KBM-7 (cell line): ENCODE measurements at places on chromosomes 2 and 18.
A peak's percentile ranks its signal among the peaks of the same experiment; 100 is the strongest.

- DNase-seq, result no peak
Measured at GRCh38 chr2:234137400-234138014, 87.0 kb downstream of the SPP2 start.

GRCh38 chr18:38358805-38359657, 793.4 kb upstream of the CELF4 start:
- no peak for DNase-seq

DNA sequence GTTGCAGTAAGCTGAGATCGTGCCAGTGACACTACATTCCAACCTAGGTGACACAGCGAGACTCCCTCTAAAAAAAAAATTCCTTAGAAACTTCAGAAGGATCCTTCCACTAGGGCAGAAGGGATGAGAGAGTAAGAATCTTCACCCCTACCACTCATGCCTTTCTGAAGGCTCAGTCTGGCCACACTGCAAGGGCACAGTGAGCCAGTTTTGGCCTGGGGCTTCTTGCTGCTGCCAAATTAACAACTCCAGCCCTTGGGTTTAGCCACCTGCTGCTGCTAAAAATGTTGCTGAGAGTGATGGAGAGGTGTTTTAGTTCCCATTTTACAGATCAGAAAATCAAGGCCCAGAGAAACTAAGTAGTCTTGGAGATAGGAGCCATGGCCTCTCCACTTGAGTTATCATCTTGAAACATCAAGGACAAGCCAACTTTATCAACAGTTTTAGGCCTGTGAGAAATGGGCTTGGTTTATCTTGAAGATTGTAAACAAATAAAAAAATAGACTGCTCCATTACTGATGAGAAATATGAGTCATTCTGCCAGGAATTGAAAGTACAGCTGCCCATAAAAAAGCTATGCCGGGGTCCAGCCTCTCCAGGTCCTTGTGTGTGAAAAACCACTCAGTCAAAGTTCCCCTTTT, 31.9 kb upstream of the CASP8 start:
- DNase-seq, result no peak

DNA sequence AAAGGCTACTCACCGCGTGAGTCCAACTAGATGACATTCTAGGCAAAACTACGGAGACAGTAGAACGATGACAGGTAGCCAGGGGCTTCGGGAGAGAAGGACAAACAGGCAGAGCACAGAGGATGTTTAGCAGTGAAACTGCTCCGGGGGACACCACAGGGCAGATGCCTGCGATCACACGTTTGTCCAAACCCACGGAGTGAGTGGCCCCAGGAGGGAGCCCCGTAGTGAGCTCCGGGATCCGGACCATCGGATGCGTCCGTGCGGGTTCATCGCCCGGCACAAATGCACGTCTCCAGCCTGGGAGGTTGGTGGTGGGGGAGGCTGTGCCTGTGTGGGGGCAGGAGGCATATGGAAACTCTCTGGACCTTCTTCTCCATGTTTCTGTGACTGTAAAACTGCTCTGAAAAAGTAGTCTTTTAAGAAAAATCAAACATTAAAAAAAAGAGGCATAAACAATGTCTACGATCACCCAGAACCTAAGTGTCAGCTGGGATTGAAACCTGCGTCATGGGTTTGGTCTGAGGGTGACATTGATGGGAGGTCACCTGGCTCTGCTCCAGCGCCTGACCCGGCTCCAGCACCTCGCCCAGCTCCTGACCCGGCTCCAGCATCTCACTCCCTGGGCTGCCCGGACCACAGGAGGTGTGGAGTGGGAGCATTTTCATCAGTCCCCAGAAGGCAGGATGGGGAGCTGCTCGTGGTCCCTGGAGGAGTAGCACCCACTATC, 83.0 kb upstream of the CTDP1 start:
- DNase-seq, result no peak

- no peak for DNase-seq
Measured at GRCh38 chr18:56130481-56130880, 507.9 kb downstream of the TXNL1 start.

DNA sequence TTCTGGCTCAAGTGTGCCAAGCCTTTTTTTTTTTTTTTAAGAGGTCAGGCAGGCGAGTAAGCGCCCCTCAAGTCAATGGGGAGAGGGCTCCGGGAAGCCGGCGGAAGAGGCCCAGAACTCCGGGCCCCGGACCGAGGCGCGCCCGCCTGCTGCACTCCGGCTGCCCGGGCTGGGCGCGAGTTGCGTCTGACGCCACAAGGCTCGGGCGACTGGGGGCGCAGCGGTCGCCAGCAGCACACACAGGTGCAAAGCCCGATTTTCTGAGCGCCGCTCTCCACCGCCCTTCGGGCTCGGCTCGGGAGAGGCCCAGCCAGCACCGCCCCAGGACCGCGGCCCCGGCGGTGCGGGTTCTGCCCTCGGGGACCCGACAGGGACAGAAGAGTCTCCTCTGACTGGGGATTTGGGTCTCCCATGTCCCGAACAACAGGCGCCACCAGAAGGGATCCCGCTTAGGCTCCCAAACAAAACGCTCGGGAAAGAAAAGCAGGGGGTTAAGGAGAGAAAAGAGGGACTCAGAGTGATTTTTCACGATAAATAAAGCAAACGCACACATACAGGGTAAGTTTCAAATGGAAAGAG, 787 bp downstream of the ERBB4 start:
- peak; percentile 23 for DNase-seq

DNA sequence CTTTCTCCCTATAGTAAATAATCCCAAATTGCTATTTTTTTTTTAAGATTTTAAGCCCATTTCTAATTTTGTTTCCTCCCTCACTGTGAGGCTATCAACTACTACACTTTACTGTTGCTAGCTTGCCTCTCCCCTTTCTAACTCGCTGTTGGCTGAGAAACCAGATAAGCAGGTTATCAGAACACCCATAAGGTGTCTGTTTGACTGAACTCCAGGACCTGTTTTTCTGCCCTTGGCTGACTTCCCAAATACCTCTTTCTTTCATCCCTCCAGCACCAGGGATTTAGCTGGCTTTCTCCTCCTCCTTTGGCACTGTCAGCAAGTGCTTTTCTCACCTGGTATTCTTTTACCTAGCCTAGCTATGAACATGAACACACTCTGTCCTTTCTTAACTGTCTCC, 11.1 kb downstream of the TRAK2 start:
- no peak for DNase-seq

GRCh38 chr2:72261076-72261475, 113.4 kb upstream of the CYP26B1 start:
- no peak for DNase-seq

DNA sequence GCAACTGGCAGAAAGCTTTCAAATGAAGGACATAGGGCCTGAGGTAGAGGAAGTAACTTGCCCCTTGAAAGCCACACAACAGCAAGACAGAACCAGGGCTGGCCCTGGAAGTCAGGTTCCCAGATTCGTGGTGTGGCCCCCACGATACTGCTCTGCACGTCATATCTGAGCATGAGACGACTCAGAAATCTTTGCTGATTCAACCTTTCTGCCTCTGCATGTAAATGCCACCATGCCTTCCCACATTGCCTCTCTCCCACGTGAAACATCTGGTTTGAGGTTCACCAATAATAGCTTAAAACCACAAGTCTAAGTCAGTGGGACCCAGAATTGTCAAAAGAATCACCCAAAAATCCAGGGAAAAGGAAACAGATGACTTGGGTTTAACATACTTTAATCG, 214.0 kb upstream of the TRIB2 start:
- DNase-seq, result peak; percentile 28

- no peak for DNase-seq
Measured at GRCh38 chr2:149661844-149662243, 74.3 kb upstream of the MMADHC start.

DNA sequence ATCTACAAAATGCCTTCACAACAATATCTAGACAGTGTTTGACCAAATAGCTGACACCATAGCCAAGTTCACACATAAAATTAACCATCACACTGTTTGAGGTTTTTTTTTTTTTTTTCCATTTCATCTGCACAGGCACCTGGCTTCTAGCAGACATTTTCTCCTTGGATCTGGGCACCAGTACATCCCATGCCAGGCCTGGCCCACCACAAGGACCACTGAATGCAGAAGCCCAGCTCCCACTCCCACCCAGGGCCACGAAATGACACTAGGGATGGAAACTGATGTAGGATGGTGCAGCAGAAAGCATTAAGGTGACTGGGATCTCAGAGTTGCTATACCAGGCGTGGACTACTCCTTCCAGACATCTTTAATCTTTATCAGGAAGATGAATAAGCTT, 13.0 kb downstream of the TMSB10 start:
- no peak for DNase-seq

DNA sequence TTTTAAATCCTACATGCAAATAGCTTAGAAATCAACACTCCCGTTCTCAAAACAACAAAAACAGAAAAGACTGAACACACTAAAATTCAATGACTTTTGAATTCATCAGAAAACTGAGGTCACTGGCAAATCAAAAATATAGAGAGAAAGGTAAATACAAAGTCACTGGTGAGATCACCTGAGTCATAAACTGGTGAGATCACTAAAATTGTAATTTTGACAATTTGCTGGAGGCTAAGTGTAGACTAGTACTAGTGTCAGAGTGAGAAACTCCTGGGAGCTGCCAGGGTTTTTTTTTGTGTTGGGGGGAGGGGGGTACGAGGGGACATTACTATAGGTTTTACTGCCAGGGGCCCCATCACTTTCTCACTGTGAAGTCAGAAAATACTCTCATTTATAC, 1876.0 kb upstream of the CELF4 start:
- DNase-seq, result no peak

- peak; percentile 84 for DNase-seq
Measured at GRCh38 chr18:45690975-45691815, 32.8 kb upstream of the SLC14A1 start.

DNA sequence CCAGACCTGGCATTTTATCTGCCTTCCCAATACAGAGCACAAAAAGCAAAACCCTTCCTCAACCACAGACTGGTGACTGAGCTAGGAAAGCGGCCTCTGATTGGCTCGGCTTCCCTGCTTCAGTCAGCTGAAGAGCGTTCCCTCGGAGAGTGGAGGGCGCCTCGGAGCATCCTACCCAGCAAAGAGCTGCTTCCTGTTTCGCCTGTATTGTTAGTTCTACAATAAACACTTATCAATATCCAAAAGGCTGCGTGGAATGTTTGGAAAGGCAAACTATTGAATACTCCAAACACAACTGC, 125.0 kb downstream of the CACNB4 start:
- peak; percentile 9 for DNase-seq

GRCh38 chr2:66426244-66427111, 8.4 kb upstream of the MEIS1 start:
- no peak for DNase-seq

DNA sequence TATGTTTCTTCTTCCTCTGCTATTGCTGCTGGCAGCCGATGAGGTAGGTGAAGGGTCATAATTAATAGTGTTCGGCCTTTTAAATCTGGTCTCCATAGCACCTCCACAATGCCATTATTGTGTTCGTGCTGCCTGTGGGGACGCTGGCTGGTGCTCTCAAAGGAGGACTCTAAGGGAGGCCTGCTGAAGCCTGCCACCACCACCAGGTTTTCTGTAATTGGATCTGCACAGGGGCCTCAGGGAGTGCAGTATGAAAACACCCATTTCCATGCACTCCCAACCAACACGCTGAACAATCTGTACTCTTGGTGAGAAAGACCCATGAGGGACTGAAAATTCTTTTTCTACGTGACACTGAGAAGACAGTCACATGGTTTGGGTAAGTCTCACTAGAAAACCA, 17.6 kb upstream of the CLIP4 start:
- DNase-seq, result no peak

DNA sequence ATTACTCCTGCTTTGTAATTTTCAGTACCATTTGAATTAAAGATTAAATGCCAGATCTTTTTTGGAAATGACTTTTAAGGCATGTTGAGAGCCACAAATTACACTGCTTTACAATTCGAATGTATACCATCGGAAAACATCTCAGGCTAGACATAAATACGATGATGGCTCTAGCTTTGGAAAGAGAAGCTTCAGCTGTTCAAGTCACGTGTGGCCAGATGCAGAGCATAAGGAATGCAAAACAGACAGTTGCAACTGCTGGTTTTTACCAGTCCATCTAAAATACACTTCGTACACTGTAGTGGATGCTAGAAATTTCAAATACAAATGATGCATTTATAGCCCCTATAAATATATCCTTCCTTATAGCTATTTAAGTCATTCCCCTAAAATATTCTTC, 8.0 kb downstream of the ZNF516 start:
- DNase-seq, result no peak

GRCh38 chr2:200383380-200384110, 77.1 kb downstream of the SPATS2L start:
- DNase-seq, result peak; percentile 50

GRCh38 chr2:88016960-88017779, 823 bp upstream of the RNU2-63P start:
- peak; percentile 59 for DNase-seq

- no peak for DNase-seq
Measured at GRCh38 chr18:2855560-2856350, 8.9 kb downstream of the EMILIN2 start.

DNA sequence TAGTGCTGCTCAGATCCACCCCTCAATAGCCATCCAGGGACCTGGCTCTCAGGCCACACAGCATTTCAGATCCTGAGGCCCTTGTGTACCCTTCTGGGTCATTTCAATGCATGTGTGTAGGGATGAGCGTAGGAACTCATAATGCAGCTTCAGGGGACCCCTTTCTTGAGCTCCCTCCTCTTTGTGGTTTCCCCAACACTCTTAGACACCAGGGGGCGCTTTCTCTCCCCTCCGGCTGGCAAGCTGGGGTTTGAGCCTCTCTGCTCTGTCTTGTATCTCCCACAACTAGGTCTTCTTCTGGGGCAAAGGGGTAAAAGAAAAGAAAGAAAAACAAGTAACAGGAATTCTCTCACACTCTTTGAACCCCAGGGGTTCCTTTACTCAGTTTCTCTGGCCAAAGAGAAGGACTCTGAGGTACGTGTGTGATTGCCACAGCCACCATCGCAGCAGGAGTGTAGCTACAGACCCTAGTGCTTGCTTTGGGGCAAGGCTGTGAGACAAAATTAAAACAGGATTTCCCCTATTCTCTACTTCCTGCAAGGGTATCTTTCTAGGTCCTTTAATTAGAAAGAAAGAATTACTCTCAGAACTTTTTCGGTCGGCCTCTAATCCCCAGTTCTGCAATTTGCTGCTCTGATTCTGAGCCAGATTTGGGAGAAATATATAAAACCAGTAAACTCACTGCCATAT, 38.0 kb downstream of the CABYR start:
- peak; percentile 70 for DNase-seq

DNA sequence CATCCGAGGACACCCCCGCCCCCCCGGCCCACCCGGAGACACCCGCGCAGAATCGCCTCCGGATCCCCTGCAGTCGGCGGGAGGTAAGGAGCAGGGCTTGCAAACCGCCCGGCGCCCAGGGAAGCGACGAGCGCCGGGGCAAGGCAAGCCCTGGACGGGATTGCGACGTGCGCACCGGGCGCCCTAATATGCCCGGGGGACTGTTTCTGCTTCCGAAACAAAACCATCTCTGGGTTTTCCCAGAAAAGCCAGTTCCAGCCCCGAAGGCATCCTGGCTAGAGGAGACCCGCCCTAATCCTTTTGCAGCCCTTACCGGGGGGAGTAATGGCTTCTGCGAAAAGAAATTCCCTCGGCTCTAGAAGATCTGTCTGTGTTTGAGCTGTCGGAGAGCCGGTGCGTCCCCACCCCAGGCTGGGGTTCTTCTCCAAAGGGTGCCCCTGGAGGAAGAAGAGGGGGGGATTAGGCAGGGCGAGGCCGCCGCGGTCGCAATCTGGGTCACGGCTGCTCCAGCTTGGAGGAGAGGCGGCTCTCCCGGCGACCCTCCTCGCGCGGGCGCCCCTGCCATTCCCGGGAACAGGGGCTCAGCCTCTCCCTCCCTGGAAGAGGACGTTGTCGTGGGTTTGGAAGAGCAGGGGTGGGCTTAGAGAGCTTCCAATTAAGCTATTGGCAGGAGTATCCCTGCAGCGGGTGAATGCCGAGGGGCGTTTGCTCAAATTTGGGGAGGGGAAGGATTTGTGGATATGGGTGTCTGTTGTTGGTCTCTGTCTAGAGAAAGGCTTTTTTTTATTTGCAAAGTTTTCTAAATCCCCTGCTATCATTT, 521 bp downstream of the MYCN start:
- peak; percentile 26 for DNase-seq
